Hypothalamus (tissue), 51 donors: ENCODE measurements at places on chromosomes 3 and 15.
A peak's percentile ranks its signal among the peaks of the same experiment; 100 is the strongest.

DNA sequence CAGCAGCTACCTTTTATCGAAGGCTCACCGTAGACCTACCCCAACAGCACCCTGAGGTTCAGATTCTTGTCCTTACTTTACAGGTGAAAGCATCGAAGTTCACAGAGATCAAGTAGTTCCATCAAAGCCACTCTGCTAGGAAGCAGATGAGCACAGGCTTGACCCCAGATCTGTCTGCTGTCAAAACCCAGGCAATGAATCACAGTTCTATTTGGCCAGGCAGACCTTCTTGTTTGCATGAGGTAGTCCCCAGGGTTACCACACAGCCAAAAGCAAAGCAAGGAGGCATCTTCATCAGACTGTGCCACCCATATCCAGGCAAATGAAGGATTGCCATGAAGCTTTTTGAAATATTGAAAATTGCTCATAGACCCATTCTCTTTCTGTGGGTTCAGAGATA, 33.0 kb downstream of the HES1 start:
- no peak for DNase-seq

DNA sequence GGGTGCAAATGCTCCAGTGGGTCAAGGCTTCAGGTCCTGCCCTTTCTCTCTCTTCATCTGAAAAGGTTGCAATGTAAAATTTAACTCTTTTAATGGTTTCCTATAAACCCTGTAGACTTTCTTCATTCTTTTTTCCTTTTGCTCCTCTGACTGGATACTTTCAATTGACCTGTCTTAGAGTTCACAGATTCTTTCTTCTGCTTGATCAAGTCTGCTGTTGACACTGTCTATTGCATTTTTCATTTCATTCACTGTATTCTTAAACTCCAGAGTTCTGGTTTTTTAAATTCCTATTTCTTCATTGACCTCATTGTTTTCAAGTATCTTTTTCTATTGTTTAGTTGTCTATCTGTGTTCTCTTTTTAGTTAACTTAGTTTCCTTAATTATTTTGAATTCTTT, 82.1 kb downstream of the FAM227B start:
- DNase-seq: no peak

DNA sequence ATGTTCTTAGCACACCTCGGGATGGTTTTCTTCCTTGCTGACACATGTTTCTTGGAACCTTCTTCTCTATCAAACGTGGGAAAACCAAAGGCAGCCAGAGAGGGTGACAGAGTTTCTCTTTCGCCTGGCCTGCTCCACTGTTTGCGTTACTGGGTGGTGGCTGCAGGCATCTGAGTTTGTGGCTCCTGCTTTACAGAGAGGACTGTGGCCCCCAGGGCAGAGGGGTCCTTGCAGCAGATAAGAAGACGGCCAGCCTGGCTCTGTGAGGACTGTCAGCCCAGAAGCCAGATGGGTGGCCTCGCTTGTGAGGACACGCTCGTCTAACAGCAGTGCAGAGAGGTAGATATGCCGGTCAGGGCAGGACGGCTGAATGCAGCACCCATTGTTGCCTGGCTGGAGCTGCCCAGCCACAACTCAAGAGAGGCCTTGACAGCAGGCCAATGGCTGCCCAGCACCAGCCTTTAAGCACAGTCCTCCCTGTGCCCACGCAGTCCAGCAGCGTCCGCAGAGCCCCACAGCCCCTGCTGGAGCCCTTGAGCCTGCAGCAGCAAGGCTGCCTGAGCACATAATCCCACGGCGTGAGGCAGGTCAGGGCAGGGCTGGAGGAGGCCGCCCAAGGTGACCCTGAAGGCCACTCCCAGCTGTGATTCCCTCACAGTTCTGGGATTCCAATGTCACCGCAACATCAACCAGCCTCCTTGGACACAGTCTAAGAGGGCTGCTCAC, 15.0 kb upstream of the SPTBN5 start:
- no peak for DNase-seq

DNA sequence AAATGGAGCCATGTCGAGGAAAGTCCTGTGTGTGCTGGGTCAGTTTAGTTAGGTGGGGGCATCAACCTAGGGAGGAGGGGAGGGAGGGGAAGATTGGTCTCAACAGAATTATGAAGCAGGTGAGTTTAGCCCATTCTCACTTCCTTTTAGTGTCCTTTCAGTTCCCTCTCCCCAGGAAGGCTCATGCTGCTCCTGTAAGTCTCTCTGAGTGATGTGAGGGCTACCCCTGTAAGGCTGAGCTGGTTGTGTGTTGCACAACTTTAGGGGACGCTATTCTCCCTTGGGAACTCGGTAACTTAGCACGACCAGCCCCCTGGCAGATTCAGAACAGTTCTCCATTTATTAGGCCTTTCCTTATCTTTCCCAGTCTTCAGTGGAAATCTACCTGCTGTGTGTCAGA, 21.2 kb downstream of the IL5RA start:
- DNase-seq: no peak

DNA sequence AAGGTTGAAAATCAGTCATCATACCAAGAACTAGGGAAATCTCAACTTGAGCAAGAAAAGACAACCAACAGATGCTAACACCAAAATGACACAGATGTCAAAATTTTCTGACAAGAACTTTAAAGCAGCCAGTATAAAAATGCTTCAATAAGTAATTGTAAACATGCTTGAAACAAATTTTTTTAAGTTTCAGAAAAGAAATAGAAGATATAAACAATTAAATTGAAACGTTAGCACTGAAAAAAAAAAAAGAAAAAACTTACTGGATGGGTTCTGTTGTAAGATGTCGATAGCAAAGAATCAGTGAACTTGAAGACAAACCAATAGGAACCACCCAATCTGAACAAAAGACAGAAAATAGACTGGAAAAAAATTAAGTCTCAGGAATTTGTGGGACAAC, 8.0 kb downstream of the MYD88 start:
- no peak for DNase-seq

DNA sequence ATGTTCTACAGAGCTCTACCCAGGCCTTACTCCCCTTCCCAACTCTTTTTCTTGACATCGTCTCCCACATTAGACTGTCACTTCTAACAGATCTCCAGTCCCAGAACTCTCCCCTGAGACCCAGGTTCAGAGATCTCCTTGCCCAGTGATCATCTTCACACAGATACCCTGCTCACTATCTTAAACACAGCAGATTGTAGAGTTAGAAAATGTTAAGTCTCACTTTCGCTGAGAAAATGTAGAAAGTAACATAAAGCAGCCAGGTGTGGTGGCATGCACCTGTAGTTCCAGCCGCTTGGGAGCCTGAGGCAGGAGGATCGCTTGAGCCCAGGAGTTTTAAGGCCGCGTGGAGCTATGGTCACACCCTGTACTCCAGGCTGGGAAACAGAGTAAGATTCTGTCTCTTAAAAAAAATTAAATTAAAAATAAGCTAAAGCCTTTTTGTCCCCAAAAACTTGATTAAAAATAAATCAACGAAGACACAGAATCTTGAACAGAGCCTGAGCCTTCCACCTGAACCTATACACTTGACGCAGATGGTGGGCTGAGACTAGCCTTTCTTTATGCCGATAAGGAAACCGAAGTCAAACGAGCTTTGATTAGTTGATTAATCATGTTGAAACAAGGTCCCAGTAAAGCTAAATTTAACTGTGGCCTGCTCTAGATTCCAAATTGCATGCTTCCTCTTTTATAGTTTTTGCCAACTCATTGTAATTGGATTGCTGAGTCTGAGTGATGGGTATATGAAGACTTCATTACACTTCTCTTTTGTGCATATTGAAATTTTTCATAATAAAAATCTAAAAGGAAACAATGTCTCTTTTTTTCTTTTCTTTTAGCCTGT, 31.3 kb upstream of the BLM start:
- DNase-seq: no peak

DNA sequence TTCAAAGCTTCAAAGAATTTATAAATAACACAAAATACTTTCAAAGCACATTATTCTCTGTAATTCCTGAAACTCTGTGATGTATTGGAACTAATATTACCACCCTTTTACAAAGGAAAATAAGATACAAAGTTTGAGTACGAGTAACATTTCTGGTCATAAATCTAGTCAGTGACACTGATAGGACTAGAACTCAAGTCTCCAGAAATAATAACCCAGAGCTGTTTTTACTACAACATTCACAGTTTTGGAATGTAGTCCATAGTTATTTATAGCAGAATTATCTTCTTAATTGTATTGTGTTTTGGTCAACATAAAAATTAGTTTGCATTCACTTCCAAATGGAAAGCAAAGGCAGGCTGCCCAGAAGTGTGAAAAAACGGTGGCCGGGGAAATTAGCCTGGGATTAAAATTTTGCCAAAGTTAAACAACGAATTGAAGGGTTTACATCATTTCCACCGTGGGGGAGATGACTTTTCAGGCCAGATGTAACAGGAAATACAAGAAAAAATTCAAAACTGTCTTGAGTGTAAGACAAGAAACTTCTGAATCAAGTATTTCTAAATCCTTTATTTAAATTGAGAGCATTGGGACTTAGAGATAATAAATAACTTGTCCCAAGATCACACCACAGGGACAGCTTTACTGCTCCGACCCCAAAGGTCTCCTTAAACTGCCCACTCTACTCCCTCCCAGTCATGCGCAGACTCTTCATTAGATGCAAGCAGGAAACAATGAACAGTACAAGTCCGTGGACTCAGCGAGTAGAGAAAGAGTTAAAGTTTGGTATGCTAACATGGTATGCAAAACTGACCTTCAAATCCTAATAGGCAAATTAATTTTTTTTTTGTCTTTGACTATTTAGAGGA, 74.3 kb upstream of the VGLL4 start:
- DNase-seq: no peak

- no peak for DNase-seq
Observed at GRCh38 chr15:78708713-78709260, 67.8 kb upstream of the CHRNB4 start.

DNA sequence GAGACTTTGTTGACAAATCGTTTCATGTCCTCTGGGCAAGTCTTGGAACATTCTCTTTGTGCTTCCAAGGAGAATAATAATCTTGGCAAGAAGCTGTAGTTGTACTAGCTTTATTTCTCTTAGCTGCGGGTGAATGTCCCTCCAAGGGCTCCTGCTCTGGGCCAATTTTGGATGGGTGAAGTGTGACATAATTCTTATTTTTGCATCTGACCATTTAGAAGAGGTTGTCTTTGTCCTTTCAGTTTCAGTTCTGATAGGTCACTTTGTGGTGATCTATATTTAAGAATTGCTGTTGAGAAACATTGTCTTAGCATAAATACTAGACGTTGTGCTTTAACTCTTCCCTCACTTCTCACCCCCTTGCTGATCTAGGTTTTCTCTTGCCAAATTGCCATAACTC, 164.8 kb upstream of the RORA start:
- DNase-seq: no peak

DNA sequence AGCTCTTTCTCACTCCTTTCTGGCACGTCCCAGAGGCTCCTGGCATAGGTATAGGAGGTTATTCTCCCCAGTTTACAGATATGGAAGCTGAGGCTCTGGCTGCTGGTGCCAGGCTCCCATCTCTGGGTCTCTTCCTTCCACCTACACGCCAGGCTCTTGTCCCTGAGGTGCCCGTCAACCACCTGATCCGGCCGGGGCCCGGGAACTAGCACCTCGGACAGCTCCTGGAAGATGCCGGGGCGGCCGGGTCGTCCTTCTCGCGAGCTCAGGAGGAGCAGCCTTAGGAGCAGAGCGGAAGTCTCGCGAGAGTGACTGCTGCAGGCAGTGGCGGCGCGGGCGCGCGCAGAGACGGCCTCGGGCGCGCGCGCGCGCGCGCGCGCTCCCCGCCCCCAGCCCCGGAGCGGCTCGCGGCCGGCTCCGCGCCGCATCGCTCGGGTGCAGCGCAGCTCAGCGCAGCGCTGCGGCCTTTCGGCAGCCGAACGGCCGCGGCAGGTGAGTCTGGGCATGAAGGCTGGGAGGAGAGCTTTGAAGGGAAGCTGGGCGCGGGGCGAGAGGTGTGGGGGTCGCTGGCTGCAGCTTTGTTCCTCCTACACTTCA, at the start of gene SCAMP5:
Gene SCAMP5, plus strand, starts transcription at position 382 of the 597 bp plus-strand sequence. CDS start 16,277 bp downstream, outside the sequence.
- peak; percentile 62 for DNase-seq

- no peak for DNase-seq
Observed at GRCh38 chr3:65963787-65964677, 74.7 kb downstream of the MAGI1 start.

DNA sequence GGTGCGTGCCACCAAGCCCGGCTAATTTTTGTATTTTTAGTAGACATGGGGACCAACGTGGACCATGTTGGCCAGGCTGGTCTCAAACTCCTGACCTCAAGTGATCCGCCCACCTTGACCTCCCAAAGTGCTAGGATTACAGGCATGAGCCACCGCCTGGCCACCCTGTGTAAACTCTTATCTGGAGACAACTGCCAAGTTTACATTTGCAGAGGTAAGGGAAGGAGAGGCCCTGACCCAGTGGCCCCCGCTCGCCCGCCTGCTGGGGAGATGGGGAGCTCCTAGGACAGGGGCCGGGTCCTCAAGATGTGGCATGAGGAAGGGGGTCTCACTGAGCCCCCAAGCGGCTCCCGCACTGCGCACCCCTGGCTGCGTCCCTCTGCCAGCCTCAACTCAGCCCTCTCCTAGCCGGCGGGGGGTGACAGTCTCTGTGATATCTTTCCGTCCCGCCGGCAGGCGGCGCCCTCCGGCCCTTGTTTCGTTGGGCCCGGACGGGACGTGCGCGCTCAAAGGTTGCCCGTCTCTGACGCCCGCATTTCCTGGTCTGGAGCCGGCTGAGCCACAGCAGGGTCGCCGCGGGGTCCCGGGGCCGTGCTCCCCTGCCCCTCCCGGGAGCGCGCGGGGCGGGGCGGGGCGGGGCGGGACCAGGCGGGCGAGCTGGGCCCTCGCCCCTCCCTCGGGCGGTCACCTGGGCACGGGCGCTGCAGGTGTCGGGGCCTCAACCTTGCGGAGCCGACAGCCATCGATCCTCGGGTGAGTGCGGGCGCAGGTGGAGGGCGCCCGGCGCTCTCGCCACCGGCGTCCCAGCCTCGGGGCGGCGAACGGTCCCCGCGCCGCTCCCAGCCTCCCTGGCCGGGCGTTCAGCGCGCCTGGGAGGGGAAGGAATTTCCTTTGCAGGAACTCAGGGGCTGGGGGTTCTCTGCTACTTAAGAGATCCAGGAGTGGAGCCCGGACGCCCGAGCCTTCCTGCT, at the start of gene GPR160:
Gene GPR160, plus strand, starts transcription at position 533 of the 971 bp plus-strand sequence. CDS start 45,978 bp downstream, outside the sequence.
- DNase-seq: peak; percentile 8

DNA sequence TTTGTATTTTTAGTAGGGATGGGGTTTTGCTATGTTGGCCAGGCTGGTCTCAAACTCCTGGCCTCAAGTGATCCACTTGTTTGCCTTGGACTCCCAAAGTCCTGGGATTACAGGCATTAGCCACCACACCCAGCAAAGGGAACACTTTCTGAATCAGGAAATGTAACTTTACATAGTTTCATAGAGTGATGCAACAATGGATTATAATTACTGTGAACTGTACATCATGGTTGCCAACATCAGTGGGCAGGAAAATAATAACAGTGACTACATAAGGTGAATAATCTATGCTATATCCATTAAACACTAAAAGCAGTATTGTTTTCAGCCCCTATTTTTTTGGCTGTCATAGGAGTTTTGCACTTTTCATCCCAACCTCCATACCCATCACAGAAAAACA, 5.0 kb upstream of the KPNA1 start:
- no peak for DNase-seq

GRCh38 chr15:69055251-69055650, 40.8 kb downstream of the NOX5 start:
- DNase-seq: no peak

GRCh38 chr3:34361921-34362320, 563.5 kb downstream of the PDCD6IP start:
- DNase-seq: no peak
